Activated CD4-positive, alpha-beta T cell treated with anti-CD3 and anti-CD28 coated beads, Interleukin-2, amount 50 U/mL, for 16 hours (primary cell): ENCODE measurements at places on chromosomes 5 and 9.
A peak's percentile ranks its signal among the peaks of the same experiment; 100 is the strongest.

- no peak for DNase-seq
These were observed 14.3 kb upstream of the C1QTNF2 start for GRCh38 chr5:160384681-160385080.

DNA sequence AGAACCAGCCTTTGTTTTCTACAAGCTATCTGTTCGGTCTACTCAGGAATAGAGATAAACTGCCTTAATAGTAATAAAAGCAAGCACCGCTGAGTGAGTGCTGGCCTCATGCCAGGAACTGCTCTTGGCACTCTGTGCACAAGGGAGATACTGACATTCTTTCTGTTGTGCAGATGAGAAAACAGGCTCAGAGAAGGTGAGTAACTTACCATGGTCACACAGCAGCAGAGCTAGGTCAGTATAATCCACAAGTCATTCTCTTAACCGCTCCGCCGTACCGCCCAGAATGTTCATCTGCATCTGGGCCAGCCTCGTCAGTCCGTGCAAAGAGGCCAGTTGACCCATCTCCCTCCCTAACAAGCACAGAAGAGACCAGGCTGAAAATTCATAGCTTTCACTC lies 27.4 kb downstream of the QRFP start:
- no peak for DNase-seq

DNA sequence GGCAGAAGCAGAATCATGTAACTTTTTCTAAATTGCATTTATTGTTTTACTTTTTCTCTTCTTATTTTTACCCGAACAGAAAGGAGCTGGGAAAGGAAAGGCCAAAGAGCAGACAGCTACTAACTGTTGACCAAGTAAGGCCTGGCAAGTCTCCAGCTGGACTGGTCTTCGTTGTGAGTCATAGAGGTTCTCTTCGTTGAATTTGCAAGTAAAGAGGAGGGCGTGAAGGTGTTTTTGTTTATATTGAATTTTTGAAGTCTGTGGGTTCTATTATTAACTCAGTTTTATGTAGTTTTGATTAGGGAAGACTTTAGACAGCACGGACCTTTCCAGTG lies 416.5 kb upstream of the CCNH start:
- DNase-seq = no peak

DNA sequence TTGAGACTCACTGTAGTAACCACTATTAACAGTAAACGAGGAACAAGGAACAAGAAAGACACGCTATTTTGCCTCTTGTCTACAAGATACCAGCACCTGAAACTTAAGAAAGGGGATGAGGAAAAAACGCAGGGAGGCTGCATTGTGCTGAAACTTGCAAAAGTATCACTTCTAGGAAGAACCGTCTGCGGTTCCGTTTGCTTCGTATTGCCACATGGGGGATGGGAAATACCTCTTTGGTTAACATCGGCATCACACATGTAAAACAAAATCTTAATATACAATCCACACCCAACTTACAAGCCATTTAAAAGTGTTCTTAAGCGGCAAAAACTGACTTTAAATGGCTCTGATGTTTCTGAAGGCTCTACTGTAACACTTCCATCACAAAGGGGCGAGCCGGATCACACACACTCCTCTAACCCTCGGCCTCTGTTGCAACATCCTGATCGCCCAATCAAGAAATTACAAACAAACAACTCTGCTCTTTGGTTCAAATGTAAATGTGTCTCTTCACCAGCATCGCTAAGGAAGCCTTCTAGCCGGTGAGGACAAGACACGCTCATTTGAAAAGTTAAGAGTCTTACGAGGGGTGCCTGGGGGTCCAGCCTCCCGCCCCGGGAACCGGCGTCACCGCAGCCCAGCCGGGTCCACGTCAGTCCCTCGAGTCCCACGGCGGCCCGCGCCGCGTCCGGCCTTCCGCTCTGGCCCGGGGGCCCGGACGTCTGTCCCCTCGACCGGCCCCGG lies 621 bp downstream of the SEC16A start:
- DNase-seq = peak; percentile 36

DNA sequence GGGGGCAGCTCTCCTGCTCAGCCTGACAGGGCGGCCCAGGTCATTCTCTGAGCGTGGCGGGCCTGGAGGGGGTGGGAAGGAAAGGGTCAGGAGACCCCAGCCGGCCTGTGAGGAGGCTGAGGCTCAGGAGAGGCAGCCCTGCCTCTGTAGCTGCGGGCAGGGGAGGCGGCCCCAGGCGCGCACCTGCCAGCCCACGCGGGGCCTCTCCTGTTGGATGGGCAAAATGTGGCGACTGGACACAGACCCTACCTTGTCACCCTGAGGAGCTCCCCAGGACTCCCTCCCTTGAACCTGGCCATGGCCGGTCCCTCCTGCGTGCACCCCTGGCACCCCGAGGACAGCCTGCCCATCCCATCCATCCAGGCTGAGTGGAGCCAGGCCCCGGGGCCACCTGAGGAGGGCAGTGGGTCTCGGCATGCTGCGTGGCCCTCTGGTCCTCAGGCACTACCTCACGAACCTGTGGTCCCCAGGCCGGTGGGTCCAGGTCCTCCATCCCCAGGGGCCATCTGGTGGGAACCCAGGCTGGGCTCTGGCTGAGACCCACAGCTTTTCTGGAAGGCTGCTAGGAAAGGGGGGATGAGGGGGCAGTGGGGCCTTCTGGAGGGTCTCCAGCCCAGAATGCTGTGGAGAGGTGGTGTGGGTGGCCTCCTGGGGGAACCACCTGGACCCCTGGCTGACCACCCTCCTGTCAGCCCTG lies 15.1 kb upstream of the NRARP start:
- DNase-seq = no peak

DNA sequence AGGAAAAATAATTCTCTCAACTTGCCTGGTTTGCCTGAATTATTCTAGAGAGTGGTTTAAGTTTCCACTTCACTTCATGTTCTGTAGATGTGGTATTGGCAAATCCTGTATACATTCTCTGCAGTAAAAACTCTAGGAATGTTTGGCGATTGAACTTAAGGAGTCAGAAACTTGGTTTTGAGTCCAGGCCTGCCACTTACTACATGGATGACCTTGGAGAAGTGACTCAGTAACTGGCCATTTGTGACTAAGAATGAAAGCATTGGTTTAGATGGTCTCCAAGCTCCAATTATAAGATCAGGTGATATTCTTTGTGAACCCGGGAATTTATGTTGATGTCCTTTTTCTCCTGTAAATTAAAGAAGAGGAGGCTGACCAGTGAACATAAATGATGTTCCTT lies 233.8 kb downstream of the GAS1 start:
- DNase-seq = no peak

DNA sequence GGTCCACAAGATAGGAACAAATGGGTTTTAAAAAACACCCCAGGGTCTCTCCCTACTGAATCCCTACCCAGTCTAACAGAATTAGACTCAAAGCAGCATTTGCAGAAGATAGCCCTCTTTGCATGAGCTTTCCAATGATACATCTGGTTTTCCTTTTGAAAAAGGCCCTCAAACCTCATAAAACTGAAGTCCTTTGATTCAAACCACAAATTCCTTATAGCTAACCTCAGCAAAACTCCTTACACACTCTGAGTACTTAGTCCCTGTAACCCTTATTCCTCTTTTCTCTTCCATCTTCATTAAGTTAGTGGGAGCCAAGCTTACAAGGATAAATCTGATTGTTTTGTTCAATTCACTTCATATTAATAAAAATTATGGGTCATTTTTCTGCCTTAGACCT lies 90.5 kb upstream of the TNC start:
- DNase-seq = no peak
